GM12864 (cell line): ENCODE measurements at places on chromosomes 2 and 18.

- DNase-seq: no peak
Observed at GRCh38 chr2:205937211-205937610, 148.8 kb downstream of the INO80D start.

DNA sequence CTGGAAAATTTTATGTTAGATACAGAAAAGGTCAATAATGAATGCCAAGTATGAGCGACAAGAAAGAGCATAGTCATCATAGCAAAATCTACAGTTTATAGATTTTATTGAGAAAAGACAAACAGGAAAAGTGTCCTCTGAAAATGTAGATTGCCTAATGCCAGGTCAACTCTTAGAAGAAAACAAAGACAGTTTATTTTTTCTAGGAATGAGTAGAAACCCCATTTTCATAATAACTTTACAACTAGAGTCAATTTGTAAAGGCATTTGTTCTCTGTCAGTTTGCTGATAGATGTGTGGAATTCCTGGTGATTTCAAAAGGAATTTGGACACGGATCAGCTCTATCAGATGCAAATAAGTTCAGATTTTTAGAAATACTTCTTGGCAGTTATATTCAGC is 16.6 kb downstream of the CDH7 start:
- DNase-seq: no peak

GRCh38 chr2:112996635-112997034 is 8.6 kb upstream of the IL36A start:
- no peak for DNase-seq

GRCh38 chr18:29164020-29164706 is 987.2 kb upstream of the CDH2 start:
- DNase-seq: no peak

DNA sequence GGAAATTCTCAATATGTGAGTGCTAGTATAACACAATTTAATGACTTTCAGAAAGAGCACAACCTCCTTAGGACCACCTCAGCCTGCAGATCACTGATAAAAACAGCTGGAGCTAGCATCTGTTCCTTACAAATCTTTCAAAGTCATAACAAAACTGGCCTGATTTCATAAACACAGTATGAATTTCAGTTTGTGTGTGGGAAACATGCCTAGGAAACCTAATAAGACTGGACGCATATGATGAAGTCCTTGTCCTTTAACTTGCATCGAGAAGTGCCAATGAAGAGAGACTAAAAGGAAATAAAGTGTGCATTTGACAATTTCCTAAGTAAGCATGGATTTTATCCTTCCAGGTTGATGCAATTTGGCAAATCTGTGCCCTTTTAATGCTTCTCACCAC is 74.1 kb upstream of the KLHL14 start:
- DNase-seq: no peak

- no peak for DNase-seq
Observed at GRCh38 chr2:63163161-63163820, 112.7 kb downstream of the OTX1 start.

GRCh38 chr2:206163251-206163880 is 3.7 kb downstream of the EEF1B2 start:
- no peak for DNase-seq

DNA sequence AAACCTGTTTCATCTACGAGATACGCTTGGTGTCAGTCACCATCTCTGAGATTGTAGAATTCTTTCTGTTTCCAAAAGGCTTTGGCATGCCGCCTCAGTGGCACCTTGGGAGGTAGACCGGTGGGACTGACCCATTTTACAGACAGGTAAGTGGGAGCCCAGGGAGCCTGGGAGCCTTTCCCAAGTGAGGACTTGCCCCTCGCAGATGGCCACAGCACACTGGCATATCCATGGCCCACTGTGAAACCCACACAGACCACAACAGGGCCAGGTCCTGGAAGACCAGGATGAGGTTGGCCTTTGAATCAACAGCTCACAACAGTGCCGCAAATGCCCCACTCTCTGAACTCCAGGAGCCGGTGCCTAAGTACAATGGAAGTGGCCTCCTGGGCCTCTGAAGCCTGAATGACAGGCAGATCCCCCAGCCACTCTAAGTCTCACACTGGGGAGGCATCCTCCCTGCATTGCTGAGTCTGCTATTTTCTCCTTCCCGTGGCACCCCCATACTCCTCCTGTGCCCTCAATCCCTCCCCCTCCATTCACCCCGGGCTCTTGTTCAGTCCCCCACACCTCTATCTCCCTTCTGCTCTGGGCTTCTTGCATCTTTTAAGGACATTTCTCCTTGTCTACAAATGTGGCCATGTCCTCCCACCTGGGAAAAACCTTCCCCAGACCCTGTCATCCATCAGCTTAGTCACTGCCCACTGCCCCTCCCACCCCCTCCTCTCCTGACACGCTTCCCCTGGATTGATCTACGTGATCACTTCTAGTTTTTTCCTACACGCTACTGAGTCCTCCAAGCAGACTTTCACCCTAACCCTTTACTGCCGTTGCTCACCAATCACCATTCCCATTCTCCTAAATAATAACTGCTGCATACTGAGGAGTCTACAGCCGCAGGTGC is 26.2 kb downstream of the CENPA start:
- no peak for DNase-seq

GRCh38 chr2:176758426-176758825 is 454.2 kb upstream of the HNRNPA3 start:
- DNase-seq: no peak

DNA sequence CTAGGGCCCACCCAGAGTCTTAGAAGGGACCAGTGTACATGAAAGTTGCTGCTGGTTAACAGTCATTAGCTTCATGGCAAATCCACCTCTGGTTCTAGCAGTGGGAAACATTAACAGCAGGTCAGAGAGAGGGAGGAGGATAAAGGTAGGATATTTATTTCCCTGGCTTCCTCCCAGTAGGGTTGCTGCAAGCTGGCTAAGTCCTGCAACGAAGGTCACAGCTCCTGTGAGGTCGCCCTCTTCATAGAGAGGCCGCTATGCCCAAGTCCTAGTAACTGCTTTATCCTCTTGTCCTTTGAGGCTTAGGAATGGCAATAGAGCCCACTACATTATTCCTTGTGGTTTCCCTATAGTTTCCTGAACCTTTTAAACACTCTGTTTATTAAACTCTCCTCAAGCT is 84.0 kb upstream of the ACSL3 start:
- no peak for DNase-seq

GRCh38 chr18:29259838-29260237 is 1082.9 kb upstream of the CDH2 start:
- no peak for DNase-seq
